ENCODE measurements at places on chromosomes 1 and 21.

GRCh38 chr1:21764615-21765423 is 18.1 kb downstream of the USP48 start:
- no peak for DNase-seq

- no peak for DNase-seq
These were observed 48.6 kb downstream of the CTH start for GRCh38 chr1:70459496-70460225.

GRCh38 chr1:154178013-154178412 is 13.9 kb downstream of the TPM3 start:
- DNase-seq: no peak

GRCh38 chr1:198564716-198565115 is 24.2 kb upstream of the ATP6V1G3 start:
- DNase-seq: no peak

GRCh38 chr1:202966006-202966898 is 805 bp downstream of the CYB5R1 start:
- DNase-seq: no peak

All from NCI-H1930 (cell line).